ENCODE measurements at places on chromosomes 2 and 18. TPM values are rescaled to one million over a fixed set of nuclear protein-coding genes. Genes with fewer than 3 reads are reported as not detected.

DNA sequence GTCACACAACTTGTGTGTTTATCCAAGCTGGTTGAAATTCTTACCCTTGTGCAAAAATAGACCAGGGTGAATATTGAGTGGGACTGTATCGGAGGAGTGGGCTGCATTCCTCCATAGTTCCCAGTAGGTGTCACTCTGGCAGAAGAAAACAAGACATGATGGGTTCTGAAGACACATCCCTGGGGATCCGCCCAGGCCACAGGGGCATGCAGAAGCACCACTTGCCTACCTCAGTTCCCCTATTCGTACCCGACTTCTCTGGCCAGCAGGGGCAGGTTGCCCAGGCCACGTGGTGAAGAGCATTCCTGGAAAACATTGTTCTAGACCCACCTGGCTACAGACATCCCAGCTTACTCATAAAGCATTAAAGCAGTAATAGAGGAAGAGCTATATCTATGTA, 168.2 kb downstream of the FAM210A start:
- no peak for DNase-seq

- DNase-seq = no peak
These were observed 514.6 kb upstream of the ZEB2 start for GRCh38 chr2:145034511-145034910.

DNA sequence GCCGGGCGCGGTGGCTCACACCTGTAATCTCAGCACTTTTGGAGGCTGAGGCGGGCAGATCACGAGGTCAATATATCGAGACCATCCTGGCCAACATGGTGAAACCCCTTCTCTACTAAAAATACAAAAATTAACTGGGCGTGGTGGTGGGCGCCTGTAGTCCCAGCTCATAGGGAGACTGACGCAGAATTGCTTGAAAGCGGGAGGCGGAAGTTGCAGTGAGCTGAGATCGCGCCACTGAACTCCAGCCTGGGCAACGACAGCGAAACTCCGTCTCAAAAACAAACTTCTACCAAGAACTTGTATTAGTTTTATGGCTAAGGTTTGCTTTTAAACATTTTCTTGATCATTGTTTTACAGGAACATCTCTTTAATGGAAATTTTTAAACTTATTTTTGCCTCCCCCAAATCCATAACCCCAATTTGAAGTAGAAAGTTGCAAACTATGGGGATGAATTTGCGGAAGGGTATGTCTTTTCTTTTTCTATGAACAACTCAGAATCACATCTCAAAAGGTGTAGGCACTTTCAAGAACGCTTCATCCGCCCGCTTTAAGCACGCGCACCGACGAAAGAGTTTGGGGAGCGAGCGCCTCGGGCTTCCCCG, 46.8 kb upstream of the PTMA start:
- DNase-seq = no peak

DNA sequence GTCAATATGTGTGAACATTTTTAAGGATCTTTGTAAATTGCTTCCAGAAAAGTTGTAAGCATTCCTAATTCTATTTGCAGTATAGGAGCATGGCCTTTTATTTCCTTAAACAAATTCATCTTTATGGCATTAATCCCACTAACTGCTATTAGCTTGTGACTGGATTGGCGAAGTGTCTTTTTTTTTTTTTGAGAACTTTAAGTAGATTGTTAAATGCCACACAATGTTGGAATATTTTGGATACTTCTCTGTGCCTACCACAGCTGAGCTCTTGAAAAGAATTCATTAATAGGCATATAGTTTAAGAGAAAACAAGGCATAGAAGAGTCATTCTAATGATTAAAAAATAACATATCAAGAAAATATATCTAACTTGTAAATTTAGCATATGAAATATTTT, 129.7 kb downstream of the LAMA3 start:
- DNase-seq = no peak

GRCh38 chr18:24111936-24112335, 26.9 kb upstream of the CABYR start:
- DNase-seq = no peak

- no peak for DNase-seq
These were observed 16.7 kb upstream of the OTOS start for GRCh38 chr2:240157147-240157470.

- no peak for DNase-seq
These were observed 9.6 kb upstream of the ALS2 start for GRCh38 chr2:201790291-201790690.

DNA sequence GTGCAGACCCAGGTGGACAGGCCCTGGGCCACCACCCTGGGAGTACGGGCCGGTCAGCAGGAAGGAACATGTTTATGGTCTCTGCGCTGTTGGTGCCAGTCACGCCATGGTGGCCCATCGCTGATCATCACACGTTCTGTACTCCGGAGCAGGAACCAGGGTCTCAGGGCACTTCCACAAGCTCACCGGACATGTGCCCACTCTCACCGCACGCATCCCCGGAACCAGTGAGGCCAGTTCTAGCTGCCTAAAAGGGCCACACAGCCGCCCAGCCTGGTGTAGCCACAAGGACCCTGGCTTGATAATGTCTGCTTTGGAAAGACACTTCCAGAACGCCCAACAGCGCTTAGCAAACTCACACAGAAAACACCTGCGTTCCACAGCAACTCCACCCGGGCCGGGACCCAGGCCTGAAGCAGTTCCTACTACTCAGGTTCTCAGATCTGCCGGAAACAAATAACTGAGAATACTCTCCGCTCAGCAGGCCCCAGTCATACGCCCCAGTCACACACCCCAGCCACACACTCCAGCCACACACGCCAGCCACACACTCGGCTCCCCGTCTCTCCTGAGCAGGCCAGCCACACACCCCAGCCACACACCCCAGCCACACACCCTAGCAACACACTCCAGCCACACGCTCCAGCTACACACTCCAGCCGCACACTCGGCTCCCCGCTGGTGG, 123.3 kb downstream of the HDAC4 start:
- DNase-seq = no peak

GRCh38 chr18:45851161-45851925, 25.9 kb downstream of the SIGLEC15 start:
- no peak for DNase-seq

DNA sequence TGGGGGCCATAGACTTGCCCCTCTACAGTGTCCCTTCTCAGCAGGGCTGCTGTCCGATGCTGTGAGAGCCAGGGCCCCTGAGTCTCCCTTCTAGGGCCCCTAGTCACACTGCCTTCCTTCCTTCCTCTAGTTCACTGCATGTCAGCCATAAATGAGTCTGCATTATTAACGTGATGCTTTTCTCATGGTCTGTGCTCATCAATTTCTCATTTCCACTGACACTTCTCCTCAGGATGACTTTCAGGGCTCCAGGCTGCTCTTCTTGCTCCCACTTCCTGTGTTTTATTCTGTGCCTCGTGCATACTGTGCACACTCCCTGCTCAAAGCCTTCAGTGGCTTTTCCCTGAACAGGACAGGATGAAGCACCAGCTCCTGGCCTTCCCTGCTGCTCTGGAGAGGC, 146.5 kb downstream of the FAM210A start:
- no peak for DNase-seq

- DNase-seq = no peak
These were observed 2082.3 kb upstream of the CELF4 start for GRCh38 chr18:39647627-39648534.

- peak; percentile 71 for DNase-seq
These were observed 921 bp downstream of the VAPA start for GRCh38 chr18:9914584-9915290.

DNA sequence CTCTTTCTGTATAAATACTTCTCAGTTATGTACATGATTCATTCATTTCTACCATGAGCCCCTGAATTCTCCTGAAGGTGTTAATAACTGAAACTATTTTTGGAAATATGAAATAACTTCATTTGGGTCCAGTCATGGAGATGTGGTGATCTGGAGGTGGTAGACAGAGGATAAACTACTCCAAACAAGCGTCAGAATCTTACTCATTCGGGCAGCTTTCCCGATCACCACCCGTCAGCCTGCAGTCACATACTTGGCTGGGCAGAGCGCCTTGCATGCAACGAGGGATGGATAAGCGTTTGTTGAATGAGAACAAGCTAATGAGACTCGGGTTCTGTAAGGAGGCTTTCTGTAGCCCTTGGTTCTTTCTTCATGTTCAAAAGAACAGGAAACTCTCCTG, 222.7 kb downstream of the CD226 start:
- DNase-seq = no peak

DNA sequence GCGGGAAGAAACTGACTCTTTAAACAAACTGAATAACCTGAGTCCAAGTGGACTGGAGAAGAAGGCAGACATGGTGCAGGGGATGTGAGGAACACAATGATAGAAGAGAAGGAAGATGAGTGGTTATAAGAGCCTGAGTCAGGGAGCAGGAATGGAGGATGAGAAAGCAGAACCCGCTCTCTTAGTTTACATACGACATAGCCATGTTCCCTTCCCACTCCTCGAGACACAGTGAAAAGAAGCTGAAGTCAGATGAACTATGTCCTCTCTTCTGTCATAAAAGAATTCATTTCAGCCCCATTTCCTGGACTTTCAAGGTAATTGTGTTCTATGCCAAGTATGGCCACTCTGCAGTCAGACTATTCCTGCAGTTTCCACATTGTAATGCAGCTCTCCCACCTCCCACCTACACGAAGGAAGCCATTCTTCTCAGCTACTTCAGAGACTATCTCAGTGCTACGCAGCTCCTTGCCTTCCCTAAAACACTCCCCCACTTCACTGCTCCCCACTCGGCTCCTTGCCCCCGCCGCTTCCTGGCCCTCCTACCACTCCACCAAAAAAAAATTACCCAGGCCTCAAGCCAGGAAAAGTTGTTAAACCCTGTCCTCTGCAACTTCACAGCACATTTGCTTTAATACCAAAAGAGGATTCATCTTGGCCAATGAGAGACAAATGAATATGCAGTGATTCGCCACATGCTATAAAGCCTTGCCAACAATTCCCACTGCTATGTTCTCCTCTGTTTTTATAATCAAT, 323.4 kb upstream of the EPHA4 start:
- no peak for DNase-seq

DNA sequence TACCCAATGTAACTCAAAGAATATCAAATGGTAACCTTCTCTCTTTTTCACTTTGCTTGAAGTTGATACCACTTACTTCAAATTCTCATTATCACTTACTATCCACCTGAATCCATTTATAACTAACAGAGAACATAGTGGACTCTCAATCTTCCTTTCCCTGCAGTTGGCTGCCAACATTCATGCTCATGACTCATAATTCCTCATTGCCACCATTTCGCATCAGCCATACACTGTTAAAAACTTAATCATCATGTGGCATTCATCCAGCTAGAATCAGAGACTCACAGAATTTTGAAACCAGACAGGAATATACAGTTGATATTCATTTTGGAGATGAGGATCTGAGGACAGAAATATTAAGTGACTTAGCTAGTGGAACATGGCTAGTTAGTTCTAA, 56.8 kb downstream of the SLC4A10 start:
- no peak for DNase-seq

GRCh38 chr2:227097495-227098161, 66.4 kb downstream of the COL4A4 start:
- DNase-seq = no peak

DNA sequence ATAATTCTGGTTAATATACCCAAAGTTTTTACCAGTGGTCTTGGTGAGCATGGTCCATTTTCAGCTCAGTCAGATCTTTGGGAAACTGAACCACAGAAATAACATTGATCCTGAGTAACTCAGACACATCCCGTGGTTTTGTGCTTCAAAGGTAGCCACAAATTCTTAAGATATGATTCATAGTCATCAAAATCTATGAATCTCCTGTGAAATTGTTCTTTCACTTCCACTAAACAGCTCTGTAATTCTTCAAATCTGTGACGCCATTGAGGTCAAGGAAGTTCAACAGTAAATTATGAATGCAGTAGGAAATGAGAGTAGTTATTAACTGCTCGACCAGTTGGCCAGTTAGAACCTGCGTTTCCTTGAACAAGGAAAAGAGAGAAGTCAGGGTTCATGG, 147.3 kb downstream of the IRS1 start:
- no peak for DNase-seq

GRCh38 chr2:172465417-172466334, 38.3 kb downstream of the ITGA6 start:
- peak; percentile 90 for DNase-seq

- DNase-seq = no peak
These were observed 24.1 kb upstream of the FZD7 start for GRCh38 chr2:202009581-202009980.

DNA sequence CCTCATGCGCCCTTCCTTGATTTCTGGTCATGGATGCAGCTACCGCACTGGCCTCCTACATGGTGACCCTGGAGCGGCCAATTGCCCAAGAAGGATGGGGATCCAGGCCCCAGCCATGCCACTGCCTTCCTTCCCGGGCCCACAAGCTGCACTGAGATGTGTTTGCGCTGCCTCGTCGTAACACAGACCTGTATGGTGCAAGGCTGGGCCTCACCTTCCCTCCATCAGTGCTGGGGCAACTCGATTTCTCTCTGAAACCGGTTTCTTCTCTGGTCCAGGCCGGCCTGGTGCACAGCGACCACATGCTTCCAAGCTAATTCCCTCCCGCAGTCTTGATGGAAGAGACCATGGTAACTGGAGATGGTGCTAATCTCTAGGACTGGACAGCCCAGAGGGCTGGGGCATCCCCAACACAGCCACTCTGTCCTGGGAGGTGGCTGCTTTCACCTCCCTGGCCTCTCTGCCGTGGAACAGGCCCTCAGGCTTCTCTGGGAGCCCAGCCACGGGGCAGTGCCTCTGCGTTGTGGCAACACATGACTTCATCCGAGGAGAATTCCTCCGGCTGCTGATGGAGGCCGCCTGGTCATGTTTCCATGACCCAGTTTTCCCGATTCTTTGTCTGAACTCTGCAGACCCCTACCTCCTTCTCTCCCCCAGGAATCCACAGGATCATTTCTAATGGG, 184.2 kb downstream of the GLI2 start:
- no peak for DNase-seq

CLIP4 gene
- total RNA-seq = 26.1 TPM

COL3A1 gene
- total RNA-seq = 121 TPM

B4GALT6 gene
- total RNA-seq = 9.0 TPM

KCNG2 gene
- 3.7 TPM for total RNA-seq

CD207 gene
- total RNA-seq = 0.28 TPM

SERPINB2 gene
- 0.62 TPM for total RNA-seq

IL1RN gene
- 4.4 TPM for total RNA-seq

DYSF gene
- 9.4 TPM for total RNA-seq

FBXO15 gene
- 4.2 TPM for total RNA-seq

FAHD2B gene
- total RNA-seq = 10.9 TPM

MYCN gene
- 3.5 TPM for total RNA-seq

Data from prostate gland (tissue), 2 donors.